ENCODE measurements at places on chromosomes 3 and 15. TPM values are rescaled to one million over a fixed set of nuclear protein-coding genes. Genes with fewer than 3 reads are reported as not detected.

DNA sequence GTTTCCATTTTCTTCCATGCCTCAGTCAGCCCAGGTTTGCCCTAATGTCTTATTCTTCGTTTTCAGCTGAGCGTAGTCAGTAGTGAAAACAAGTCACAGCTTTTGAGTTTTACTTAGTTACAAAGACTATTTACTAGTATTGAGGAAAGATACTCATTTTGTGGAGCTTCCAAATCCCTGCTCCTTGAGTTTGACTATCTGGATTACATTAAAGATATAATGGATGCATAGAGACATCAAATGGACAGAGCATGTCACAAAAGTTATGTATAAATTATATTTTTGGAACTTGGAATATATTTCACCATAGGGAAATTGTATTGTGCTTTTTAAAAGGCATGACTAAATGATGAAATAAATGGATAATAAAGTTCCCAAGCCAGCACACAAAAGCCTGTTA is 54.6 kb upstream of the AKAP13 start:
- no peak for DNase-seq
- H3K27ac ChIP-seq, result no peak overlapping the region
- H3K27me3 ChIP-seq, result no peaks in the 10 kb centered on the region
- H3K4me1 ChIP-seq, result peaks cover 32% of the 10 kb centered on the region

DNA sequence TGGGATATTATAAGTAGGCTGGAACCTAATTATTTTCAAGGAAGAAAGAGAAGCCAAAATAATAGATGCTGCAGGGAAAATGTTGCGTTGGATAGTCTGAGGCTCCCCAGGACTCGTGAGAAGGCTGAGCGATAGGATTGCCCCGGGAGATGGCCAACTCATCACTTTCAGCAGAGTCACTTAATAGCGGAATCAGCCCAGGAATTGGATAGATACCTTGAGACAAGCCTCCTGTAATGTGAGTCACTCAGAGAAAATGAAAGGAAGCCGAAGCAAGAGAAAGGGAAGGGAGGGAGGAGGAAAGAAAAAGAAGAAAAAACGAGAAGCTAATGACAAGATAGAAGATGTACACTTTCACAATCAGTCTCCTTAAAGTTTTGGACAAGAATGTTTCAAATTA is 94.3 kb downstream of the SQOR start:
- DNase-seq, result no peak
- no peak overlapping the region for H3K27ac ChIP-seq
- no peak overlapping the region for H3K4me3 ChIP-seq
- no peaks in the 10 kb centered on the region for H3K36me3 ChIP-seq
- H3K4me1 ChIP-seq, result no peaks in the 10 kb centered on the region

DNA sequence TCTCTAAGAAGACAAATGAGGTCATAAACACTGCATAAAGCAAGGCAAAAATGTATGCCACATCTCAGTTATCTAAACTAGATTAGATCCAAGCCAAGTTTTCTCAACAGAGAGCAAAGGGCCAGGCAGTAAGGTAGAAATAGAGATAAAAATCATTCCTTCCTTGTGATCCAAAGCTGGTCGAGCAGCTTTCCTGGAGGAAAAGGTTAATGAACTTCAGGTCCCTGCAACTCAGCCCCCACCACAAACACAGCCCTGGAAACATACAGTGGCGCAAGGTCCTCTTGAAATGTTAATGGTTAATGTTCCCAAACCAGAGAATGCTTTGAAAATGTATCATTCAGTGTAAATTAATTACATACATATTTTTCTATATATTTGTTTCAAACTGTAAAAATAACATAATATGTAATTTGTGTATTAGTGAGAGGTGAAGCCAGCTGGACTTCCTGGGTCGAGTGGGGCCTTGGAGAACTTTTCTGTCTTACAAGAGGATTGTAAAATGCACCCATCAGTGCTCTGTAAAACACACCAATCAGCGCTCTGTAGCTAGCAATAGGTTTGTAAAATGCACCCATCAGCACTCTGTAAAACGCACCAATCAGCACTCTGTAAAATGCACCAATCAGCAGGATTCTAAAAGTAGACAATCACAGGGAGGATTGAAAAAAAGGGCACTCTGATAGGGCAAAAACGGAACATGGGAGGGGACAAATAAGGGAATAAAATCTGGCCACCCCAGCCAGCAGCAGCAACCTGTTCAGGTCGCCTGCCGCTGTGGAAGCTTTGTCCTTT is 17.1 kb downstream of the LYSMD2 start:
- no peak overlapping the region for H3K27ac ChIP-seq
- H3K4me1 ChIP-seq, result no peaks in the 10 kb centered on the region
- no peak for DNase-seq
- H3K4me3 ChIP-seq, result no peak overlapping the region

GRCh38 chr3:41356775-41357174 is 157.5 kb downstream of the CTNNB1 start:
- no peaks in the 10 kb centered on the region for H3K36me3 ChIP-seq
- no peaks in the 10 kb centered on the region for H3K27me3 ChIP-seq
- no peak overlapping the region for H3K4me3 ChIP-seq
- no peaks in the 10 kb centered on the region for H3K4me1 ChIP-seq
- DNase-seq, result no peak

DNA sequence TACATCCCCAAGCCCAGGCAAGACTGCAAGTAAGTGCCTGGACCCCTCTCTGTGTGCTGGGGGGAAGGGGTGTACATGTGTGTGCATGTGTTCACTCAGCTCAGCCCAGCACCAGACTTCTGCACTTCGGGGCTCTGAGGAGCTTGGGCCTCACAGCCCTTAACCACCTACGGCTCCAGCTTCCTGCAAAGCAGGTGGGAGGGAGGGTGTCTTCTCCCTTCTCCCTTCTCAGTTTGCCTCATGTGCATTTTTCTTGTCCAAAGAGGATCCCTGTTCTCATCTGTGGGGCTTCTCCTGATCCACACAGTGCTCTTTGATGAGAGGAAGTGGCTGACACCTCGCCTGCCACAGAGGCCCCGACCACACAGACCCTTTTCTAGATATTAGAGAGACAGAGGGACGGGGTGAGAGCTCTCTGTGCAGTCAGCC is 69.3 kb downstream of the MESD start:
- H3K27me3 ChIP-seq, result peaks cover 1% of the 10 kb centered on the region
- no peak for DNase-seq
- H3K27ac ChIP-seq, result no peak overlapping the region
- no peak overlapping the region for H3K4me3 ChIP-seq
- no peaks in the 10 kb centered on the region for H3K36me3 ChIP-seq

- no peaks in the 10 kb centered on the region for H3K36me3 ChIP-seq
- DNase-seq, result no peak
- H3K4me3 ChIP-seq, result no peak overlapping the region
- no peak overlapping the region for H3K27ac ChIP-seq
- H3K4me1 ChIP-seq, result no peaks in the 10 kb centered on the region
- peaks cover 24% of the 10 kb centered on the region for H3K27me3 ChIP-seq
Measured at GRCh38 chr15:67827562-67828277, 2.4 kb downstream of the SKOR1 start.

GRCh38 chr15:96180087-96180748 is 150.3 kb upstream of the NR2F2 start:
- no peaks in the 10 kb centered on the region for H3K36me3 ChIP-seq
- no peak overlapping the region for H3K4me3 ChIP-seq
- no peaks in the 10 kb centered on the region for H3K27me3 ChIP-seq
- no peaks in the 10 kb centered on the region for H3K4me1 ChIP-seq
- no peak for DNase-seq

DNA sequence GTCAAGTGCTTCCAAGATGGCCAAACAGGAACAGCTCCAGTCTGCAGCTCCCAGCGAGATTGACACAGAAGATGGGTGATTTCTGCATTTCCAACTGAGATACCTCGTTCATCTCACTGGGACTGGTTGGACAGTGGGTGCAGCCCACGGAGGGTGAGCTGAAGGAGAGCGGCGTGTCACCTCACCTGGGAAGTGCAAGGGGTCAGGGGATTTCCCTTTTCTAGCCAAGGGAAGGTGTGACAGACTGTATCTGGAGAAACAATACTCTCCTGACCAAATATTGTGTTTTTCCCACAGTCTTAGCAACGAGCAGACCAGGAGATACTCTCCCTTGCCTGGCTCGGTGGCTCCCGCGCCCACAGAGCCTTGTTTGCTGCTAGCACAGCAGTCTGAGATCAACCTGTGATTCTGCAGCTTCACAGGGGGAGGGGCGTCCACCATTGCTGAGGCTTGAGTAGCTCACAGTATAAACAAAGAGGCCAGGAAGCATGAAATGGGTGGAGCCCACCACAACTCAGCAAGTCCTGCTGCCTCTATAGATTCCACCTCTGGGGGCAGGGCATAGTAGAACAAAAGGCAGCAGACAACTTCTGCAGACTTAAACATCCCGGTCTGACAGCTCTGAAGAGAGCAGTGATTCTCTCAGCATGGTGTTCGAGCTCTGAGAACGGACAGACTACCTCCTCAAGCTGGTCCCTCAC is 293.5 kb upstream of the SUCLG2 start:
- H3K27ac ChIP-seq, result no peak overlapping the region
- H3K4me3 ChIP-seq, result no peak overlapping the region
- H3K4me1 ChIP-seq, result no peaks in the 10 kb centered on the region
- H3K27me3 ChIP-seq, result no peaks in the 10 kb centered on the region
- DNase-seq, result no peak

GRCh38 chr3:107589454-107589853 is 66.7 kb downstream of the BBX start:
- H3K4me1 ChIP-seq, result peaks cover 7% of the 10 kb centered on the region
- DNase-seq, result peak; percentile 55
- no peak overlapping the region for H3K4me3 ChIP-seq
- H3K27me3 ChIP-seq, result no peaks in the 10 kb centered on the region
- H3K27ac ChIP-seq, result peak overlapping the region; percentile 49
- no peaks in the 10 kb centered on the region for H3K36me3 ChIP-seq

- no peaks in the 10 kb centered on the region for H3K4me1 ChIP-seq
- no peaks in the 10 kb centered on the region for H3K27me3 ChIP-seq
- no peak for DNase-seq
- no peak overlapping the region for H3K27ac ChIP-seq
- no peaks in the 10 kb centered on the region for H3K36me3 ChIP-seq
Measured at GRCh38 chr15:78242128-78242527, 7.8 kb upstream of the ACSBG1 start.

DNA sequence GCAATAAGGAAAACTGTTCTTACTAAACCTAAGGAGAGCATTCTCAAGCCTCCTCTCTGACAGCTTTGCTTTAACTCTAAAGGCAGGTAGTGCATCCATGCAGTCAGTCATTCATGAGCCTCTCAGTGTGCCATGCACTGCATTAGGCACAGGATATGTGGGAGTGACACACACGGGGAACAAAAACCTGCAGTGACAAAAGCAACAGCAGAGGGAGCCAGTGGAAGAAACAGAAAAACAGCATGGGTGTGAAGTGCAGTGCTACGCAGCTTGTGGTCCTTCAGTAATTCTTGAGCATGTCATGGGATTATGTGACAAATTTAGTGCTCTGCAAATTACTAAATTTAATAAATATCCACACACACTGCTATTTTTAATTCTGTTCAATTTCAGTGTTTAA is 230.7 kb downstream of the BBX start:
- no peaks in the 10 kb centered on the region for H3K27me3 ChIP-seq
- H3K36me3 ChIP-seq, result no peaks in the 10 kb centered on the region
- no peak overlapping the region for H3K27ac ChIP-seq
- no peaks in the 10 kb centered on the region for H3K4me1 ChIP-seq

DNA sequence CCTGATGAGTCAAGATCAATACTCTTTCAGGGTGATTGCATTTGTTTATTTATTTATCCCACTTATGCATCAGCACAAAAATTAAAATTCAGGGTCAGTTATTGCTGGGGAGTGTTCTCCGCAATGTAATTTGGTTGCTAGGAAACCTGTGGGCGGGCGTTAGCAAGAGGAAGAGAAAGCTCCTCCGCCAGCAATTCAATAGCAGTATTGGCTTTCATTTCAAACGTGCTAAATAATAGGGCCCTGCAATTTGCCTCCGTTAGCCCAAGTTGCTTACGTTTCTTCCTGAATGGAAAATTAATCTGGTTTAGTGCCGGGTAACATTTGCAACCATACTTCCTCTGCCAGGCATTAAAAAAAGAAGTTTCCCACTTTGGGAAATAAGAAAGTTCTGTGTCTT is 35.5 kb upstream of the PLCL2 start:
- H3K4me3 ChIP-seq, result 0 out of 2 replicates have a peak overlapping the region, but pooled peaks have one; percentile 25
- no peaks in the 10 kb centered on the region for H3K27me3 ChIP-seq
- H3K4me1 ChIP-seq, result peaks cover 16% of the 10 kb centered on the region
- no peaks in the 10 kb centered on the region for H3K36me3 ChIP-seq
- no peak for DNase-seq

The SLC2A2 gene
- total RNA-seq, result 0.19 TPM

The DCLK3 gene
- total RNA-seq, result not detected

The DLL4 gene
- total RNA-seq, result not detected

The SSR3 gene
- 193 TPM for total RNA-seq

The CLSTN2 gene
- total RNA-seq, result 0.05 TPM

The GPR27 gene
- total RNA-seq, result not detected

The NCKIPSD gene
- total RNA-seq, result 18.9 TPM

Data from GM12878 (cell line).